Foreskin keratinocyte (primary cell): ENCODE measurements at places on chromosomes 7 and 10.

GRCh38 chr7:124879771-124880170 lies 49.9 kb downstream of the POT1 start:
- DNase-seq = no peak

DNA sequence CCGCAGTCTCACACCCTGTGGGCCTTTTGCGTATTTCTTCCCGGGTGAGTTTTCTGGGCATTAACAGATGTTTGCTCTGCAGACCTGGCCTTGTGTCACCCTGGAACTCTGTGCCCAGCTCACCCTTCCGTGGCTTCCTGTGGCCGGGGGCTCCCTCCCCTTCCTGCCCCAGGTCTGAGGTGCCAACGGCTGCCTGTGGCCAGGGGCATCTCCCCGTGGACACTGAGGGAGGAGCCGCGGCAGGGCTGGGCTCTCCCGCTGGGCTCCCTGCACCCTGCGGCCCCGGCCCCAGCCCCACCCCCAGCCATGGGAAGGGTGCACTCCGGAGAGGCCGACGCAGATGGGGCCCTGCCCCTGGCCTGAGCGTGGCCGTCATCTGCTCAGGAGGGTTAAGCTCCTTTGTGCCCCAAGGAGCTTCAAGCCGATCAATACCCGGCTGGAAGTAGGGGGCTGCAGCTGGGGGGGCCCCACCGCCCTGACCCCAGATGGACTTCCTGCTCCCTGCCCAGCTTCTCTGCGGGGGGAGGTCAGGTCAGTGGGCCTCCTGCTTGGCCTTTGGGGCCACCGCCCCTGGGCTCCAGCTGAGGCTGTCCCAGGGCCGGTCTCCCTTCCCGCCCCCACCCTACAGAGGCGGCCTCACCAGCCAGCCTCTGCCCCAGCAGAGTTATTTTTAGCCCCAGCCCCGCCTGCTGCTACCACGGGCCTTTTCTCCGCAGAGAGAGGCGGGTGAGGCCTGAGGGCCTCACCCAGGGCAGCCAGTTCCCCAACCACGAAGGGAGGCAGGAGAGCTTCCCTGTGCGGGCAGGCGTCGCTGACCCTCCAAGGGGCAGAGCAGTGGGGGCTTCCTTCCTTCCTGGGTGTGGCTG lies 24.2 kb downstream of the PWWP2B start:
- DNase-seq = peak; percentile 29

GRCh38 chr7:80264769-80265495 lies 130.3 kb downstream of the GNAI1 start:
- DNase-seq = no peak

DNA sequence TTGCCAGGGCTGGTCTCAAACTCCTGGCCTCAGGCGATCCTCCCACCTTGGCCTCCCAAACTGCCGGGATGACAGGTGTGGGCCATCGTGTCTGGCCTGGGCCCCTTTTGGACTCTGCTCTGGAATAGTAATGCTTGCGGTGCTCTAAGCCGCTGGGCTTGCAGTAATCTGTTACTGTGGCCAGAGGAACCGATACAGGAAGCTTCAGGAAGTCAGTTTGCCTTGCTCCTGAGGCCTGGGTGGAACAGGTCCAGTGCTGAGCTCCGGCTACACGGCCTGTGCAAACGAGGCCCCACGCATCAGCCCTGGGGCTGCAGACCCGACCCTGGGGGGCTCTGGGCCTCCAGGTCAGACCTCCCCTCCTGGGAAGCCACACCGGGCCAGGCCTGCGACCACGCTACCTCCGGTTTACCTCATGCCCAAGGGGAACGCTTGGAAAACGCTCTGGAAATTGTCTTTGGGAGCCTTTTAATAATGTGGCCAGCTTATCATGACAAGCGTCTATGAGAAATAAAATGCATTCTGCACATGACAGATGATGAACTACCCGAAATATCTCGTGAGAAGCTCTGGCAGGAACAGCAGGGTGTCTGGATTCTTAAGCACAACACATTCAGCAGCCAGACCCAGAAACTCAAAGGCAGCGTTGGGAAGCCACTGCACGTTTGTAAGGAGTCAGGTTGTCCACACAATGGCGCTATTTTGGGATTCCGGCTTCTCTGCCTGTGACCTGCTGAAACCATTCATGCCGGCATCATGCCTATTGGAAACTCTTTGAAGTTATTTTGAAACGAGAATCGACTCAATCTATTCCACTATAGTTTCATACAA lies 10.1 kb upstream of the ADAP1 start:
- DNase-seq = no peak

GRCh38 chr10:85148693-85149640 lies 820.6 kb downstream of the CCSER2 start:
- no peak for DNase-seq

GRCh38 chr10:78847485-78847884 lies 221.3 kb upstream of the ZMIZ1 start:
- no peak for DNase-seq

GRCh38 chr10:130230611-130231010 lies 94.4 kb downstream of the GLRX3 start:
- no peak for DNase-seq

DNA sequence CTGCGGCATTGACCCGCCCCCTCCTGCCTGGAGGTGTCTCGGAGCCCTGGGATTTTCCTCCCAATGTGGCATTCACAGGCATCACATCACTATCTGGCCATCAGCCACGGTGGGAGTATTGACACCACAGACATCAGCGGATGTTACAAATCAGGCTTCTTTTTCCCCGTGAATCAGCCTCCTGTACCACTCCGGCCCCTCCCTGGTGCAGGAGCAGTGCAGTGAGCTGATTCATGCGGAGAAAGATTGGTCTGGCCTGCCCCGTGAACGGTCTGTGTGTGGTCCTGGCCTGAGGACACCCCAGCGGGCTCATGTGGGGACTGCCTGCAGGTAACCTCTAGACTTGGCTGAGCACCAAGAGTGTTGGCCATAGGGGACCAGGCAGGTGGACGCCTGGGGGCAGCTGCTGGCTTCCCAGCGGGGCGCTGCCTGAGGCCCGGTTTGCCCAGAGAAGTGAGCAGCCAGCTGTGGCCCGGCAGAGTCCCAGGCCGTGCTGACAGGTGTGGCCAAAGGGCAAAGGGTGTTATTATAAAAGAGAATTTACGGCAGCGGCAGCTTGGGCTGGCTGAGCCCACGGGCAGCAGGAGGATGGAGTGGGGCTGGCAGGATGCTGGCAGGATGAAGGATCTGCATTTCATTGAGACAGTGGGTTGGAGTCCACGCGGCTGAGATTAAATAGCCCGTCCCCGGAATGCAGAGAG lies 32.1 kb upstream of the GNA12 start:
- DNase-seq = peak; percentile 93

DNA sequence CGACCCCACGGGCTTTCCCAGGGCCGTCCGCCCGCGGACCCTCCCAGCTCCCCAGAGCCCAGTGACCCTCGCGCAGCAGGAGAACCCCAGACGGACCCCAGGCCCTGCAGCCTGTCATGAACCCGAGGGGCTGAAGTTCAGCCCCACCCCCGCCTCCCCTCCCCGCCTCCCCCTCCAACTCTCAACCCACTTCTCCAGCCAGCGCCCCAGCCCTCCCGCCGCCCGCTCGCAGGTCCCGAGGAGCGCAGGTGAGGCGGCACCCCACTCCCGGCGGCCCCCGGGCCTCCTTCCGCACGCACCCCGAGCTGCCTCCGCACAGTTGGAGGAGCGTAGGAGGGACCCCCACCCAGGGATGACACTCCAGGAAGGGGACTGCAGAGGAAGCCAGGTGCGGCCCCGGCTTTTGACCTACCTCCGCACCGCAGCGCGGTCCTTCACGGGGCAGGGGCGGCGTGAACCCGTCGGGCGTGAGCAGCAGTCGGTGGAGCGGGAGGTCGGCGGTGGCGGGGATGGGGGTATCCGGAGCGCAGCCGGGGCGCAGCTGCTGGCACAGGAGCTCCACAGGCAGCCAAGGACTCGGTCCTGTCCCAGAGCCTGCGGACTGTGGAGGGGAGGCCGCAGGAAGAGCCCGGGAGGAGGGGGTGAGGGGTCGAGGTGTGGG lies at the start of gene TMEM176A:
Gene TMEM176A, plus strand, starts transcription at position 189 of the 661 bp plus-strand sequence. CDS start 782 bp downstream, outside the sequence.
- no peak for DNase-seq

DNA sequence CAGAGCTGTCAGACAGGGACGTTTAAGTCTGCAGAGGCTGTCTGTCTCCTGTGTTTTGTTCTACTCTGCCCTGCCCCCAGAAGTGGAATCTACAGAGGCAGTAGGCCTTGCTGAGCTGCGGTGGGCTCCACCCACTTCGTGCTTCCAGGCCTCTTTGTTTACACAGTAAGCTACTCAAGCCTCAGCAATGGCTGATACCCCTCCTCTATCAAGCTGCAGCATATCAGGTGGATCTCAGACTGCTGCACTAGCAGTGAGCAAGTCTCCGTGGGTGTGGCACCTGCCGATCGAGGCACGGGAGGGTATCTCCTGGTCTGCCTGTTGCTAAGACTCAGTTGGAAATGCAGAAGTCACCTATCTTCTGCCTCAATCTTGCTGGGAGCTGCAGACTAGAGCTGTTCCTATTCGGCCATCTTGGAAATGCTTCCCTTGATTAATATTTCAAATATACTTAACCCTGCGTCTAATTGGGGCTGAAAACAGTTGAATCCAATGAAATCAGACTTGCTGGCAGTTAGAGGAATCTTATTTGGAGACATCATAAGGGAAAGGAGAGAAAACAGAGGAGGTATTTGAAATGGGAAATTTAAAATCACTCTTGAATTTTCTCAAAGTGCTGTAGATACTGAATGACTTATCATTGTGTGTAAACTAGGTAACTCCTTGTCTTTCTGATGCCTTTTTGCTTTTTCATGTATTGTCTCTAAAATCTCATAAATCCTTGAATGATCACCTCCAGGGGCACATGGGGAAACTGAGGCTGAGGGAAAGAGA lies 13.8 kb upstream of the CYP3A5 start:
- no peak for DNase-seq

DNA sequence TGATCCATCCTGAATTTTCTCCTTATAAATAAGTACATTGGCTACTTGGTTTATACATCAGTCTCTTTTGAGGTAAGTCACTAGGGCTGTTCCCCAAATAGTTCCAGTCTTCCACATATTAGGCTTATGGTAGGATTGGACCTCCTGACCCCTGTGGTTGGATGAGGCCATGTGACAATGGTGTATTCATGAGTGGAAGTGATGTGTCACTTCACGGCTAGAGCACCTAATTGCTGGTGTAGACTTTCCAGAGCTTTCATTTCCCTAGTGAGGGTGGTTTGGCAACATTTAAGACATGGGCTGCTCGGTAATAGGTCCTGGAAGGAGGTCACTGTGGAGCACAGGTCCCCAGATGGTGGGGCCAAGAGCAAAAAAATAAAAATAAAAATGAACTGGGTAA lies 141.2 kb upstream of the ABCB5 start:
- no peak for DNase-seq

DNA sequence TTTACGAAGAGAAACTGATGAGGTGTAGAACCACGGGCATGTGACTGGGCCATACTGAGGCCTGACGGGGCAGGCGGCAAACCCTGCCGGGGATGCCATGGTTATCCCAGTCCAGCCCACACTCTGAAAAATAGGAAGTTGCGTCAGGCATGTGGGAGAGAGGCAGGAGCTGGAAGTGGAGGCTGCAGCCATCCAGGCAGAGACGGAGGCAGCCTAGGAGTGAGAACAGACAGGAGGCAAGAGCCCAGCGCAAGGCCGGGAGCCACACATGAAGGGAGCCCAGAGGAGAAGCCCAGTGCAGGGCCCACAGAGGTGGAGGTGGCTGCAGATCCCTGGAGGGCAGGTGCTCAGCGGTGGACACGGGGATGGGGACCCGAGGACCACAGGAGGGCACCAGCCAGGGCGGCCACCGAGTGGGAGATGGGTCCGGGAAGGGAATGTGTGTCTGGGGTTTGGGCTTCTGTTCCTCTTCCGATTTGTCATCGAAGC lies 175.2 kb upstream of the PPP2R2D start:
- no peak for DNase-seq

GRCh38 chr7:50397971-50398324 lies 52.2 kb downstream of the FIGNL1 start:
- DNase-seq = no peak

DNA sequence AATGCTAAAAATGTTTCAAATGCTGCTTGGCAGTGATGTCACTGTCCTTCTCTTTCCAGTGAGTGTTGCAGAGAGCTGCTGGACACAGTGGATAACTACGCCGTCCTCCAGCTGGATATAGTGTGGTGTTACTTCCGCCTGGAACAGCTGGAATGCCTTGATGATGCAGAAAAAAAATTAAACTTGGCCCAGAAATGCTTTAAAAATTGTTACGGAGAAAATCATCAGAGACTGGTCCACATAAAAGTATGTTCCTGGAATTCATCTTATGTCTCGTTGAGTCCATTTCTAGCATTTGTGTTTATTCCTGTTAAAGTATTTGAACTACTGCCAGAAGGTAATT lies 25.2 kb downstream of the NUB1 start:
- no peak for DNase-seq

DNA sequence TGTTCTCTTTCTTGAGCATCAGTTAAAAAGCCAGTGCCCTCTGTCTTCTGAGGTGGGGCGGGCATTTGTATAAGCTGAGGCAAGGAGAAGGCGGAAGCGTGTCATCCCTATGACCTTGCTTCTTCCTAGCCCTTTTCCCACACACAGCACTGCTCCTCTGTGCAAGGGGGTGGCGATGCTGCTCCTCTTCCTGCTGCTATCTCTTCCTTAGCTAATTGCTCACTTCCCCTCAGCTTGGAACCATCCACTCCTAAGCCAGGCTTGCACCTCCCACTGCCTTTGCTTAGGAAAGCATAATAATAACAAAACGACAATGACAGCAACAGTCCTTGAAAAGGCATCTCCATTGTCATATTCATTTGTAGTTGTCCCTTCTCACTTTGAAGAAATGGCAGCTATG lies 366.9 kb downstream of the PHTF2 start:
- DNase-seq = no peak

GRCh38 chr7:130733931-130734814 lies at the start of gene KLF14:
KLF14 (minus strand) TSS chr7:130734207; CDS start chr7:130734033, 174 bp downstream.
- DNase-seq = peak; percentile 26

GRCh38 chr7:132437730-132438129 lies 138.5 kb downstream of the PLXNA4 start:
- DNase-seq = no peak

DNA sequence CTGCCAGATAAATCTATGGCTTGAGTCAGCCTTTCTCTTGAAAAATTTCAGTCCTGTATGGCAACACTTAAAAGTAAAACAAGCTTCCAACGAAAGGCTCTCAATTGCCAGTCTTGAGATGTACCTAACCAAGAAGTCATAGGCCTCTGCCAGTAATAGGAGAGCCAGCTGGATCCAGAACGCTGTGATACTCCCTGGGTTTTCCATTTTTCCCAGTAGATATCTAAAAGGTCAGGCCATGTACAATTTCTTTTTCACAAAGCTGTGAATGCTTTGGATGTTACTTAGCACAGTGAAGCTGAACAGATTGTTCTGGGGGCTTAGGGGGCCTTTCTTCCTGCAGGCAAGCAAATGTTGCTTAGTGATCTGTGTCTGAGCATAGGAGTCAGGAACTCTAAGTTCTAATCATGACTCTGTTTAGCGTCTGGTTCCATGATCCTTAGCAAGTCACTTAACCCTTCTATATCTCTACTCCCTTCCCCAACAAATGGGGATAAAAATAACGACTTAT lies 86.5 kb downstream of the ARMH3 start:
- no peak for DNase-seq
